HFFc6 (cell line): ENCODE measurements at places on chromosomes 4 and X. TPM values are rescaled to one million over a fixed set of nuclear protein-coding genes. Genes with fewer than 3 reads are reported as not detected.
A peak's percentile ranks its signal among the peaks of the same experiment; 100 is the strongest.

DNA sequence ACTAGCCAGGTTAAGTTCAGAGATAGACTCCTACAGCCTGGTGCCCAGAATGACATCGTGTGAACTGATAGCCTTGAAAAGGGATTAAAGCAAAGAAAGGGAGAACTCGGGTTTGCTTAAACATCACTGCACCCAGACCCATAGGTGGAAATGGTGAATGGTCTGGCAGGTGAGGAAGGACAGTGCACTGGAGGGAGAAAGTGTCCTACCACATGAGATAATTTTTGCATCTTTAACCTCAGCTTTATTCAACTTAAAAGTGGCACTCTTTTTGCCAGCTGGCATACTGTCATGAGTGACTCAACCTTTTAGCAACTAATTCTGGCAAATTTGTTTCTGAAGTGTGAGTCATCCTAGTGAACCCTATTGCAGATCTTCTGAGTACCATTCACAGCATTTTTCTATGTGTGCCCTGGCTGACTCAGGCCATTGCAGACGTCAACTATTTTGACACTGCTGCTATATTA is 53.0 kb upstream of the DAPP1 start:
- peak; percentile 89 for DNase-seq

- no peak for DNase-seq
These were observed 6.0 kb downstream of the P2RY4 start for GRCh38 chrX:70254063-70254400.

DNA sequence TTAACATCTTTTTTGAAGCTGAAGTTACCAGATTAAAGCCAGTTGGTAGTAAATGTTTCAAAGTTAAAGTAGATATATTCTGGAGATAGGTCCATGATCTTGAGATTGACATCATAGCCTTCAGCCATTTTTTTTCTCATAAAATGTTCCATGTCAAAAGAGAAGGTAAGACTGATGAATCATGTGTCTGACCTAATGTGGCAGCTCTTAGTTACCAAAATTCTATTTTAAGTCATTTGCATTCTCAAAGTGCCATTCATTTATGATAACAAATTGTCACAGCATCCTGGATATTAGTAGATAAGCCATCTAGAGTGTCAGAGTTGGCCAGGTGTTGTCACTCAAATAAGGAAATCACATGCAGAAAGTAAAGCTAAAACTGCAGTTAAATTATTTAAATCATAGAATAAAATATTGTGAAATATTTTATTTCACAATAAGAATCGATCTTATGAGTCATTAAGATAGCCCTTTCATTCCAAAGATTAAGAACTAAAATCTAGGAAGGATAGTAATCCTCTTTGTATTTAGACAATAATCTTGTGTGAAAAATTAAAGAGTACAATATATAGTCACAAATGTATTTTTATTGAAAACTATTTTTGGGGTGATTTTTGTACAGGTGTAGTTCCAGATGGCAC is 65.7 kb upstream of the ADAD1 start:
- no peak for DNase-seq

DNA sequence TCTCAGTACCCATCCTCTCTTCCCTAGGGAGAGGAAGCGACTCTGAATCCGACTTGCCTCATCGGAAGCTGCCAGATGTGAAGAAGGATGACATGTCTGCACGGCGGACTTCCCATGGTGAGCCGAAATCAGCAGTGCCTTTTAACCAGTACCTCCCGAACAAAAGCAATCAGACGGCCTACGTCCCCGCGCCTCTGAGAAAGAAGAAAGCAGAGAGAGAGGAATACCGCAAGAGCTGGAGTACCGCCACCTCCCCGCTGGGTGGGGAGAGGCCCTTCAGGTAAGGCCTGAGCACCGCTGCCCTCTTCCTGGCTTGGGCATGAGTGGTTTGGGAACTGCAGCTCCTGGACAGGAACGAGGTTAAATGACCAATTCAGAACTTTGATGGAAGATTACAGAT is 81.2 kb downstream of the LIMCH1 start:
- DNase-seq = no peak

DNA sequence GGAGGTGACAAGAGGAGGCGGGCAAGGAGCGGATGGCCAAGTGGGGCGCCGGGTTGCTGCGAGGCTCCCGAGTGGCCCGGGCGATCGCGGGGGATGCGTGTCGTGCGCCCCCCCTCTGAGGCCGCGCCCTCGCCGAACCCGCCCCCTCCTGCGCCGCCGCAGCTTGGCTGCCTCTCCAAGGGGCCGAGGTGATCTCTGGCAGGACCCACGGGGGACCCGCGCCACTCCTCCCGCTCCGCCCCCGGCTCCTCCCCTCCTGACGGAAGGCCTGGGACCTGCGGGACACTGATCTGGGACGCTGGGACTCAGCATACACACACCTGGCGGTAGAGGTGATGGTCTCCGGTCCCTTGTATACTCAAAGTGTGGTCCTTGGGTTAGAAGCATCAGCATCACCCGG is 21.9 kb upstream of the FAM47C start:
- no peak for DNase-seq

DNA sequence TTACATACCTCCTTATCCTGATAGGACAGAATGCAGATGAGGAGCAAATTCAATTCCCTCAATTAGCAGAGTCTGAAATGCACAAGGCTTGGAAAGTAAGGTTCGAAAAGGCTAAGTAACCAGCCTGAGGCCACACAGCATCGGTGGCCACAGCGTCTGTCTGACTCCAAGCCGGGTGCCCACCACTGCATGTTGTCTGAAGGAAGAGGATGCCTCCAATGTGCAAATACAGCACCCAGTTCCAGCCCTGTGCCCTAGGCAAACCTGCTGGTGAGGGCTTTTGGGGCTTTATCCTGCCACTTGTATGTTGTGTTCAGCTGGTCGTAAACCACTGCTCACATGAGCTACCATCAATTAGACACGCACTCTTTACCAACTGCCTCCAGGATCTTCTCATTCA is 48.6 kb upstream of the PPP2R2C start:
- no peak for DNase-seq

- no peak for DNase-seq
These were observed 25.1 kb downstream of the NDST3 start for GRCh38 chr4:118059397-118059796.

DNA sequence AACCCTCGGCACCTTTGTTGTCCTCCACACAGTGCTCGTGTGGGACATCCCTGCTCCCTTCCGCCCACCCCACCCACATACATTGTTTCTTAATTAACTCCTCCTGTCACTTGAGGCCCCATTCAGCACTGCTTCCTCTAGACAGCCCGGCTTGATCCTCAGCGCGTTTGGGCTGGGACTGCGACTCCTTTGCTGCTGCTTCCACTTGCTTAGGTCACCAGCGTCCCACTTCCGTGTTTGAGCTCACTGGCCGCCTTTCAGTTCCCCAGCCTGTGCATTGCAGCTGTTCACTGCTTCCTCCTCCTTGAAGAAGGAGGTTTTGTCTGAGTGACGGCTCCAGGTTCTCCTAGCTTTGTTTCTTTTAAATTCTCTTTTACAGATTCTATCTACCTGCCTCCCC is 16.1 kb downstream of the RNF4 start:
- DNase-seq = no peak

- DNase-seq = no peak
These were observed 64.5 kb downstream of the ANKRD17 start for GRCh38 chr4:73194064-73194463.

GRCh38 chr4:94721310-94721709 is 36.4 kb upstream of the BMPR1B start:
- DNase-seq = no peak

KCND1 gene
- total RNA-seq = 3.5 to 6.2 TPM (median 5.3 TPM) in 3 replicates

FMR1NB gene
- total RNA-seq = not detected in 3 replicates

KLHL4 gene
- total RNA-seq = not detected in 2 replicates

GASK1B gene
- 1.7 to 7.0 TPM (median 3.5 TPM) in 3 replicates for total RNA-seq

CXCL10 gene
- not detected in 3 replicates for total RNA-seq

PHF8 gene
- 12.6 to 16.2 TPM (median 14.1 TPM) in 3 replicates for total RNA-seq
